Activated CD4-positive, alpha-beta T cell treated with anti-CD3 and anti-CD28 coated beads, Interleukin-2, amount 50 U/mL, for 48 hours (primary cell): ENCODE measurements at places on chromosomes 4 and X.

DNA sequence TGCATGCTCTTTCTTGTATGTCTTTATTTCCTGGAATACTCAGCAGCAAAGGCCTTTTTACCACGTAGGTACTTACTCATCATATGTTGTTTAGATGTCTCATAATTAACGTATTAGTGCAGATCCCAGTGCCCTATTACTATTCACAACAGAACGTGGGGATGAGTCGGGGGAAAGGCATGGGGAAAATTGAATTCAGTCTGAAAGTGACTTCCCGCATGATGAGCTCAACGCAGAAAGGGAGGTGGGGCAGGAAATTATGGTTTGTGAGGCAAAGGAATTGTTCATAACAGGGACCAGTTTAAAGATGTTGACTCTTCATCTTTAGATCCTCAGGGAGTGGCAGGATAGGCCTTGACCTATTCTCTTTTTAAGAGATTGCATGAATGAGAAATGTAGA, 2.0 kb upstream of the TMPRSS11D start:
- no peak for DNase-seq

DNA sequence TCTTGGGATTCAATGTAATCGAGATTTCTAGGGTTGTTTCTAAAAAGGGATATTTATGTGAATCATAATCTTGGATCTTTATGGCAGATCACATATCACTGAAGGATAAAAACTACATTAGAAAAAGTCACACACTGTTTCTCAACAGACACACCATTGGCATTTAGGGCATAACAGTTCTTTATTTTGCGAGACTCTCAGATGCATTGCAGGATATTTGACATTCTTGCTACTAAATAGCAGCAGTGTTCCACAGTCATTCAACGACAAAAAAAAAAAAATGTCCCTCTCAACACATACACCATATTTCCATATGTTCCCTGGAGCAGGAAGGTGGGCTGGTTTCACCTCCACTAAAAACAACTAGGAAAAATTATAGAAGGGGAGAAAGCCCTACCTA, 243.4 kb upstream of the PCDH18 start:
- DNase-seq = no peak

- DNase-seq = no peak
These were observed 776 bp downstream of the PABPC4L start for GRCh38 chr4:134200811-134201215.

DNA sequence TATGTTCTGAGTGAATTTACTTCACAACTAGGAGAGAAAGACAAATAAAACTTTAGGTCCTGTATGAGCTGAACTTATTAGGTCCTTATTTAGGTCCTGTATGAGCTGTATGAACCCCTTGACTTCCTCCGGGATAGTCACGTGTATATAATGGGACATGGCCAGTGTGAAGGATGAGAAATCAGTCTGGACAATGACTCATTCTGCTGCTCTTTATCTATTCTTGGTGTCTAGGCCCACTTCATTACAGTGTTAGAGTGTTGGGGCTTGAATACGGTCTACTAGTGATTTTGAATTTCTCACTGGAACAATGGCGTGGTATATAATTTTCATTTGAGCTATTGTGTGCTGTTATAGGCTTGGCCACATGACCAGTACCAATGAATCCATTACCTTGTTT, 21.9 kb downstream of the STK26 start:
- no peak for DNase-seq

DNA sequence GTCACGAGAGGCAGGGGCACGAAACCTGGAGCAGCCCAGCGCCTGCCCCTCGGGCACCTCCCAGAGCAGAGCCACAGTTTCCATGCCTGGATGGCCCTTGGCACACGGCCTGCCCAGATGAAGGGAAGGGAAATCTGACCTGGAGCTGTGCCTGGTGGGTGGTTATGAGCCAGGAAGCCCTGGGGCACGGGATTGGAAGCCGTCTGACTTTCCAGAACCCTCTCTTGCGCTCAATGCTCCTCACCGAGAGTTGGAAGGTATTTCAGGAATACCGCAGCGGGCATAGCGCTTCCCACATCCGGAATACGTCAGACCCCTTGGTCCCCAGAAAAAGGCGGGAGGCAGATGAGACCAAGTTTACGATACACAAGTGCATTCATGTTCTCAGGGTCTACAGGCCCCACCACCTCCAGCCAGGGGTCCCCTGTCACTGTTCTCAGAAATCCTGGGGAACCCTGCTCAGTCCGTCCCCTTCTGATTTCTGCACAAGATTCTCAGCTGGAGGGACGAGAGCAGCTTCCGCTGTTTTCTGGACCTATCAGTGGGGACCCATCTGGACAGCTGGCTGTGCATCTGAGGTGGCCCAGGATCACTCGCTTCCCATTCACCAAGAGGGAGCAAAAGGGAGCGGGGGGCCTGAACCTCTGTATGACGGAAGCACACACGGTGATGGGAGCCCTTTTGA, 172.9 kb downstream of the AFAP1 start:
- no peak for DNase-seq
